GM23338 (cell line): ENCODE measurements at places on chromosomes 6 and 20.

DNA sequence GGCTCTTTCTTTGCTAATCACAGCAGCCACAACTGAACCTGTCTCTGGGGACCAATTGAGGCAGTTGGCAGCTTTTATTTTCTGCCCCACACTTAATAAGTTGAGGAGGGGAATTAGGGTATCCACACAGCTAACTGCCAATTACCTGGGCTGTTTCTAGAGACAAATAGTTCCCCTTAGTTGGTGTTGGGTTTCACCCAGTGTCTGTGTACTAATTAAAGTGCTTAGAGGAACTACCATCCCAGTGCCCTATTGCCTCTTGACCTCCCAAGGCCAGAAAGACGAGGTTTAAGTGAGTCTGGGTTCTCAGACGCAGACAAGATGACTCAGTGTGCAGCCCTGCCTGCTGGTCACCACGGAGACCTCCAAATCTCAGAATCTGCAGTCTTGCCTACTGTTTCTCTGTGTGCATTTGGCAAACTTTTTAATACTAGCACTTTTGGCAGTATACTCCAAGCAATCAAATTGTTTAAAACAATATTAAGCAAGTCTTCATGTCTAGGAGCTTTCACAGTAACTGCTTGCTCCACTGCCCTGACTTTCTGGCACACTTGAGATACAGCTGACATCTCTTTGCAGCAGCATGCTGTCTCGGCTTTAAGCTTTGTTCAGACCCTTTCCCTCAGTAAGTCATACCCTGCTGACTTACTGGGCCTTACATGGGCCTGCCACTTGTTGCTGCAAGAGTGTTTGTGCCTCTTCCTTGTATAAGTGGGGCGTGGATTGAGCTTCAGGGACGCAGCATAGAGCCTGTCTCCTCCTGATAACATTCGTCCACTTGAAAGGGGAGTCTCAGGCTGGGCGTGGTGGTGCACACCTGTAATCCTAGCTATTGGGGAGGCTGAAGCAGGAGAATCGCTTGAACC is 31.9 kb downstream of the STK35 start:
- no peak for DNase-seq

GRCh38 chr6:135161411-135162395 is 19.4 kb upstream of the MYB start:
- DNase-seq, result no peak

GRCh38 chr20:20566516-20566915 is 145.9 kb downstream of the RALGAPA2 start:
- no peak for DNase-seq

- DNase-seq, result no peak
Observed at GRCh38 chr6:18126121-18126520, 3.6 kb upstream of the NHLRC1 start.

DNA sequence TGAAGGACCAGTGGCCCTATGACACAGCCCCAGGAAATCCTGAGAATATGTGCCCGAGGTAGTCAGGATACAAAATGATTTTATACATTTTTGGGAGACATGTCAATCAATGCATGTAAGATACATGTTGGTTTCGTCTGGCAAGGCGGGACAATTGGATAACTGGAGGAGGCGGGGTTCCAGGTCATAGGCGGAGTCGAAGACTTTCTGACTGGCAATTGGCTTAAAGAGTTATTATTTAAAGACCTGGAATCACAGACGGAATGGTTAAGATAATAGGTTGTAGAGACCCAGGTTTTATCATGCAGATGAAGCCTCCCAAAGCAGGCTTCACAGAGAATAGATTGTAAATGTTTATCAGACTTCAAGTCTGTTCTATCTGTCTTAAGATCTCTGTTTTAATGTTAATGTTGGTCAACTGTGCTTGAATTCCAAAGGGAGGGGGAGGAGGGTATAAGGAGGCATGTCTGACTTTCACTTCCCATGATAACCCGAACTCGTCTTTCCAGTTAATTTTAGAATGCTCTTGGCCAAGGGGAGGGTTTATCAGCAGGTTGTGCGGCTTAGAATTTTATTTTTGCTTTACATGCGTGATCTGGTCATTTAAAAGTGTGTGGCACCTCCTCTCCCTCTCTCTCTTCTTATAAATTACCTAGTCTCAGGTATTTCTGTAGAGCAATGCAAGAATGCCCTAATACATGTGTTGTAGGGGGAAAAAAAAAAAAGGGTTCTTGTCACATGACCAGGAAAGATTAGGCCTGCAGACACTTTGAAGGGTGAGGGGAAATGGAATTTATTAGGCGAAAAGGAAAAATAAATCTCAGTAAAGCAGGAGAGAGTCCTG is 230.7 kb downstream of the NFATC2 start:
- DNase-seq, result peak; percentile 94

DNA sequence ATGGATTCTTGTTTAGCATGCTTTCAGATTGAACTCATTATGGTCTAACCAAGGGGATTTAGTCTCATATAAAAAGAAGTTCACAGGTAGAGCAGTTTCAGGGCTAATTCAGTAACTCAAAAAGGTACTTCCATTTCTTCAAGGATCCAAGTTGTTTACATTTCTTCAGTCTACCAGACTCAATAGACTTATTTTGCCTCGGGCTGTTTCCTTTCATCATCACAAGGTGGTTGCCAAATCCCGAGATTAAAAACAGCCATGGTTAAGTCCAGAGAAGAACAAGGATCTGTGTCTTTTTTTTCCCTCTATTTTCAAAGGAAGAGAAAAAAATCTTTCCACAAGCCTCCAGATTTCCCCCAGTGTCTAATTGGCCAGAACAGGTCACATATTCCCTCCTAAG is 69.8 kb upstream of the SNX9 start:
- DNase-seq, result no peak

DNA sequence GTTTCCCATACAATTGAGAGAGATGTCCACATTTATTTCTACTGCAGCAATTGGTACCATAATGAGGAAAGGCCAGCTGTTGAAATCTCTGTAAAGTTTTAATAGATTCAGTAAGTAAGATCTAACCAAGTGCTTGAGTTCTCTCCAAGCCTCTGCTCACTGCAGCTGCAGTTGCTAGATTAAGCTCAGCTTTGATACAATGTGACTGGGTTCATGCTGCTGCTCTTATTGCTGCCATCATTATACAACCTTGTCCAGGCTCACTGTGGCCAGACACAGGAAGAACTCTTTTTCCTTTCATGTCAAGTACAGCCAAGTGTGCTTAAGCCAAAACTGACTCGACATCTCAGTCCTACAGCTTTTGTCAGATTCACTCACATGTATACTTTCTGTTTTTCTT is 423.5 kb downstream of the GJA1 start:
- DNase-seq, result no peak

- DNase-seq, result no peak
Observed at GRCh38 chr20:57317316-57317788, 12.3 kb upstream of the SPO11 start.

GRCh38 chr6:31776485-31776988 is 591 bp downstream of the VWA7 start:
- DNase-seq, result peak; percentile 28

GRCh38 chr20:57395111-57395966 is 4.1 kb downstream of the RBM38 start:
- no peak for DNase-seq

DNA sequence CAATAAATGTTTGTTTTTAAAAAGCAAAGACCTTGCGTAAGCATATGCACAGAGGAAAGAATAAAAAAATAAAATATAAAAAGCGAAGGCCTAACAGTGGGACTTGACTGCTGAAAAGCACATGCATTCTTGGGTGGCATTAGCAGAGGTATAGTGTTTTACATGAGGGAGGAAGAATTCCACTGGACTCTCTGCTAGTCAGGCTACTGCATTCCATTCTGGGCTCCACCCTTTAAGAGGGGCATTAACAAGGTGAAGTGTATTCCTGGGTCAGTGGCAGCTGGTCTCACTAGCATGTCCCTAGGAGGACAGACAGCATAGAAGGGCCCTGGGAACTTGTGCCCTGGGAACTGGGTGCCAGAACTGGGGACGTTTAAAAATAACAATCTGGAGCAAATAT is 134.1 kb downstream of the SOBP start:
- DNase-seq, result peak; percentile 64

GRCh38 chr6:137832110-137832509 is 34.9 kb upstream of the TNFAIP3 start:
- DNase-seq, result no peak

GRCh38 chr6:2899596-2899995 is 3.5 kb downstream of the SERPINB9 start:
- no peak for DNase-seq

- DNase-seq, result no peak
Observed at GRCh38 chr6:141989706-141989959, 143.1 kb upstream of the GJE1 start.

DNA sequence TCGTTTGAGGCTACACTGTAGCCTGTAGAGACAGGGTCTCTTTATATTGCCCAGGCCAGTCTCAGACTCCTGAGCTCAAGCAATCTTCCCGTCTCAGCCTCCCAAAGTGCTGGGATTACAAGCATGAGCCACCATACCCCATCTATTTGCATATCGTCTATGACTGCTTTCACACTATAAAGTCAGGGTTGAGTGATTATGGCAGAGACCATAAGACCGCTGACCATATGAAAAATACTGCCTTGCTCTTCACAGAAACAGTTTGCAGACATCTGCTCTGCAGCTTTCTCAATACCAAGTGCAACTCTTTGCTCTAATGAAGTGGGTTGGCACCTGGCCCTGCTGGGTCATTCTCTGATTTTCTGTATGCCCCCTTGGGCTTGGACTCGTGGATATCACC is 79.5 kb upstream of the PAK5 start:
- no peak for DNase-seq

DNA sequence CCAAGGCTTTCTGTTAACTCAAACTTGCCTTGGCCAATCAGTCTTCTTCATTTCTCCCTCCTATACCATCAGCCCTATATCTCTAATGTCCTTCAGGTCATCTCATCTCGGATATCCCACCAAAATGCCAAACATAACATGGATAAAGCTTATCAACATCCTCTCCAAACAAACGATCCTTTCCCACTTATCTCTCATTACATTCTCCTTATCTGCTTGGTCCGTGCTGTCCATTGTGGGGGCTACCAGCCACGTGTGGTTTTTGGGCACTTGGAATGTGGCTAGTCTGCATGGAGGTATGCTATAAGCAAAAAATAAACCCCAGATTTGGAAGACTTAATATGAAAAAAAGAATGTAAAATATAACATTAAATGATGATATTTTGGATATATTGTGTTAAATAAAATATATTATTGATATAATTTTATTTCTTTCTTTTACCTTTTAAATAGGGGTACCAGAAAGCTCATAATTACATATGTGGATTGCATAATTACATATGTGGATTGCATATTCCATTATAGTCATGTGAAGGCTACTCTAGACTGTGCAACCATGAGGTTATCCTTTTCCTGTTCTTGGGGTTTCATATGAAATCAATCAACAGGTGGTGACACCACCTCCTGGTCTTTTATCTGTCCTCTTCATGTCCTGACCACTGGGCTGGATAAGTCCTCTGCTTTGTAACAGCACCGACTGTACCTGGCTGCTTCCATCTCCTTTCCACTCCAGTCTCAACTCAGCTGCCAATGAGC is 123.0 kb downstream of the CD83 start:
- no peak for DNase-seq

DNA sequence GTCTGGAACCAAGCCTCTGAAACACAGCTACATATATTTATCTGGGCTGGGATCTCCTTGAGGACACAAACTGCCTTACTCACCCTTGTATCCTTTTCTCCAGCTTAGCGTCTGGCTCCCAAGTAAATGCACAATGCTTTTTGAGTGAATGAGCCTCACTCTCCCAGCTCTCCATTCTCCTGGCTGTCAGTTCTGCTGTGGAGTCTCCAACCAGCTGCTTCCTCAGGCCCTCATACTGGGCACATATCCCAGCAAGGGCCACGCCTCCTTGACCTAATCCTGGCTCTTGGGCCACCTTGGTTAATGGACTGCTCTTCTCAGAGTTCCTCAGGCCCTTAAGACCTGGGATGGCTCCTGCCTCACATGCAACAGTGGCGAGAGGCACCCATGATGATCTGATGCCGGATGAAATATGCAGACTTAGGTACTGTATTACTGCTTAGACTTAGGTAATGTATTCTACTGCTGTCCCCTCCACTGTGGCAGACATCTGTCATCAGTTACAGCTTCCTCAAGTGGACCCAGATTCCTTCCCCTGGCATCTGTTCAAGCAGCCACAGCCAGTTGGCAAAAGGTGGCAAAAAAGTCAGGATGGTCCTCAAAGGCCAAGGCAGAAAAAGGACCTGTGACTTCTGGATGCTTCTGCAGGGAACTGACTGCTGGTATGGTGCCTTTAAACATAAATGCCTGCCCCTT is 16.5 kb downstream of the SNHG17 start:
- DNase-seq, result no peak
